Motor neuron (in vitro differentiated cells): ENCODE measurements at places on chromosomes 2 and 18.

DNA sequence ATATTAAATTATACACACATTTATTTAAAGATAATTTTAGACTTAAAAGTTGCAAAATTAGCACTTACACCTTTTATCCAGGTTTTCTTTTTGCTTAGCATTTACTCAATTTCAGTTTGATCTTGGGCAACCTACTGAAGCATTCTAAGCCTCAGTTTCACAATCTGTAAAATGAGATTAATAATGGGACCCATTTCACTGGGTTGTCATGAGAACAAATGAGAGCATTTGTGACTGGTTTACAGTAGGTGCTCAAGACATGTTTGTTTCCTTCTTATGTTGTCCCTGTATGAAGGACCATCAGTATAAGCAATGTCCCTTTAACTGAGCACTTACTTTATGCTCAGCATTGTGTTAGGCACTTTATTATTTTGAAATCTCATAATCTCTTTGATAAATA, 4.8 kb upstream of the FBLN7 start:
- no peak for ATAC-seq

GRCh38 chr2:9212010-9212635, 5.5 kb downstream of the ASAP2 start:
- no peak for ATAC-seq

DNA sequence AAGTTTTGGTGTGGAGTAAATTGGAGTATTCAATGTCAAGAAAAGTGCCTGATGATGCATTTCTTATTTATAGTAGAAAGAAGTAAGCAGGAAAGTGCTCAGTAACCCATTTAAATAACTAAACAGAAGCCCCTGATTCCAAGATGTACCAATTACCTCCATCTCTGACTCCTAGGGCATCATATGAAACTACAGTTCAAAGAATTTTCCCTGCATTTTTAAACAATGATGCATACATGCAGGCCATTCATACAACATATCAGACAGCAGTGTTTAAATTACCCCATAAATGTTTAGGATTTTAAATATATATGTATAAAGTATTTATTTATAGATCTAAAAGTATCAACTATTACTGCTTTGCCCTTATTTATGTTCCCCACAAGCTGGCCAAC, 36.2 kb downstream of the FTCDNL1 start:
- ATAC-seq: no peak

- no peak for ATAC-seq
Observed at GRCh38 chr2:207819839-207820784, 50.4 kb upstream of the FZD5 start.

- peak; percentile 66 for ATAC-seq
Observed at GRCh38 chr2:234427081-234428061, 69.5 kb downstream of the ARL4C start.

DNA sequence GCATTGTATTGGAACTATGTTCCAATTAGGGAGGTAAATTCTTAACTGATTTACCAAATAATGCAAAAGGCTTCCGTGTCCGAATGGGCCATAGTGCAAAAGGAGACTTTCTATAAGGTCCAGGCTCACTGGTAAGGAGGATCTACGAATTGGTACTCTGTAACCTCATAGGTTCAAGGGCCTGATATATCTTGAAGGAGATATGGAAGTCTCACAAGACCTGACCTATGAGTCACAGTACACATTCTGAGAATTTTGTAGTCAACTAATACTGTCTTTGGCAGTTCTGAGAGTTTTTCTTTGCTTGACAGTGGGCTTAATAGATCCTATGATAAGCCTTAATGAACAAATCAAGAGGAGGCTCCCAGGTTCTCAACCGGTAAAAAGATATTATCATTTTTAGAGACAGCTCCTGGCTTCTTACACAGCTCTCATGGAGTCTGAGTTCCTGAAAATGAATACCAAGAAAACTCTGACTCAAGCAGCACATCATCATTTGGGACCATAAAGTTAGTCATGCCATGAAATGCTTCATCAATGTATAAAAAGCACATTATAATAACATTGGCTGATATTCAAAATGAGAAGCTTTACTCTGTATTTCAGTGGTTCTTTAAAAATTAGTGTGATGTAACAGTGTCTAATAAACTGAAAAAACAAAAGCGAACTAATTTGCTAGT, 1275.2 kb upstream of the CRIM1 start:
- no peak for ATAC-seq

- peak; percentile 32 for ATAC-seq
Observed at GRCh38 chr2:10042301-10043161, 819 bp upstream of the KLF11 start.

- ATAC-seq: no peak
Observed at GRCh38 chr2:8544171-8544785, 137.6 kb upstream of the ID2 start.

DNA sequence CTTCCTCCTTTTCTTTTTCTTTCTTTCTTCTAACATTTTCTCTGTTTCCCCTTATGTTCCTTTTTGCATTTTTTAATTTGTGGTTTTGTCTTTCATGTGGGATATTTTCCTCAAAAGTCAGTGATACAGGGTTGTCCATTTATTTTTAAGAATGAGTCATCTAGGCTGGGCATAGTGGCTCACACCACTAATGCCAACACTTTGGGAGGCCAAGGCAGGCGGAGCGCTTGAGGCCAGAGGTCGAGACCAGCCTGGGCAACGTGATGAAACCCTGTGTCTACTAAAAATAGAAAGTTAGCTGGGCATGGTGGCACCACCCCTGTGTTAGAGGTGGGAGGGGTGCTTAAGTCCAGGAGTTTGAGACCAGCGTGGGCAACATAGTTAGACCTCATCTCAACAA, 35.8 kb downstream of the KATNAL2 start:
- ATAC-seq: no peak

GRCh38 chr2:12114816-12115215, 368.4 kb downstream of the LPIN1 start:
- ATAC-seq: peak; percentile 89

GRCh38 chr2:189411860-189412259, 29.4 kb upstream of the WDR75 start:
- no peak for ATAC-seq

DNA sequence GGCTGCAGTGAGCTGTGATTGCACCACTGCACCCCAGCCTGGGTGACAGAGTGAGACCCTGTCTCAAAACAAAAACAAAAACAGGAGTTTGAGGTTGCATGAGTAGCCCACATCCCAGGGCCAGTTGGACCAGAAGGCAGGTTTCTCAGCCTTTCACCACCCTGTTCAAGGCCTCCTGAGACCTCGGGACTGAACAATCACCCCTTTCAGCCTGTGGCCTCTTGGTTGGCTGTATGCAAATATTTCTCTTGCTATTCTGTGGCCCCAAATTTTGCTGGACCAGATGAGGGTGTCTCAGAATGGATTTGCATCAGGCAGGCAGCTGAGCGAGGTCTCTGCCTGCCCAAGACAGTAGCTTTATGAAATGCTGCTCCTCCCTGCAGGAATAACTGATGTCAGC, 56.9 kb downstream of the DPYSL5 start:
- no peak for ATAC-seq

DNA sequence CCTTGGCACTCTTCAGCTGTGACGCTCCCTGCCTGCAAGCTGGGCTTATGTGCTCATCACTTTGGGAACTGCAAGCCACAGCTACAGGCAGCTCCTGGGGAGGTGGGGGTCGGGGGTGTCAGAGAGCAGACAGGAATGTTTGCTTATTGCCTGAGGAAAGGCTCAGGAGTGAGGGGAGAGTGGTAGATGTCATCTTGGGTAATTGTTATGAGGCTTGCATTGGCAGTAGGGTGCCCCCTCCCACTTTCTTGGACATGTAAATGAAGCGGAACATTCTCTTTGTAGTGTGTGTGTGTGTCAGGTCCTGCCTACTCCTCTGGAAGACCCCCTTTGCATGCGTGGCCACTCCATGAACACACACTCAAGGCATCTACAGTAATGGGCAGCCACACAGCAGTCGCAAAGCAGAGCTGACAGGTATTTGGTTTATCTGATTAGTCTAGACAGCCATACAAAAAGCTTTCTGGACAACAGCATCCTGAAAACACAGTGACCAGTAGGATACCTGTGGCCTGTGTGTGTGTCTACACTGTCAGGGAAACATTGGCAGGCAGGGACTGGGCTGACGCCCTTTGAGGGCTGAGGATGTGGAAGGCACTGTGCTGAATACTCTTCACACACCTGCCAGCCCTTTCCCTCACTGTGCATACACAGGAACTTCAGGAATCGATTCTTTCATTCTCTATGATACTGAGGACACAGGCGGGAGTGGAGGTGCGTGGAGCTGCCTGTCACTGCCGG, 17.1 kb upstream of the MC2R start:
- ATAC-seq: no peak

DNA sequence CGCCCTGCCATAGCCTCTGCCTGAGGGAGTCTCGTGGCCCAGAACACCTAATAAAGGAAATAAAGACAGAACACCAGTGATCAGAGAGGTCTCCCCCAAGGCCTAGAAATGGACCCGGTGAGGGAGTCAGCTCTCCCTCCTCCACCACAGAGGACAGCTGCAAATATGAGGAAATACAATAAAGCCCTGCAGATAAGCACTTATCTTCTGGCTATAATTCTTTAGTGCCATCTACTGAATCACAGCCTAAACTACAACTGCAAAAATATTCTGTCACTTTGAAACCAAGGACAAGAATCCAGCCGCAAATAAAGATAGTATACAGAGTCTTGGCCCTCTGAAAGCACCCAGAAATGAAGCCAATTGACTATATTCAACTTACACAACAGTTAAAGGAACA, 42.4 kb upstream of the TACR1 start:
- no peak for ATAC-seq

DNA sequence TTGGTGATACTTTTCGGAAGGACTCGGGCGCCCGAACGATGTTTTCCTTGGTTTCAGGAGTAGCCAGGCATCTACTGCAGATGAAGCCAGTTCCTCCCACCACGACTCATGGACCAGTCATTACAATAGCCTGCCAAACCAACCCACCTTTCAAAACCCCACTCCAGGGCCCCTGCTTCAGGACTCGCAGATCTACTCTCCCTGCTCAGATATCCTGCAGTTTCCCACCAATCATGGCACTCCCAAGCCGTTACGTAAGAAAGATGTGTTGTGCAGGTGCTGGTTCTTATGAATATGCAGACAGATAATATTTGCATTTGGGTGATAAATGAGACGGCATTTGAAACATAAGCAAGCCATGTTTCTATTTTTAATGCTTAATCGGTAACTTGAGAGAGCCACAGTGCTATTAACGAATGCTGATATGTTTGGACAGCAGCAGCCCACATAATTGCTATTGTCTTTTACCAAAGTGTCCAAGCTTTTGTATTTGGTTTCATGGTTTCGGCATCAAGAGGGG, 3.5 kb upstream of the CYS1 start:
- ATAC-seq: peak; percentile 65

- no peak for ATAC-seq
Observed at GRCh38 chr2:32874931-32875330, 71.8 kb upstream of the LTBP1 start.

DNA sequence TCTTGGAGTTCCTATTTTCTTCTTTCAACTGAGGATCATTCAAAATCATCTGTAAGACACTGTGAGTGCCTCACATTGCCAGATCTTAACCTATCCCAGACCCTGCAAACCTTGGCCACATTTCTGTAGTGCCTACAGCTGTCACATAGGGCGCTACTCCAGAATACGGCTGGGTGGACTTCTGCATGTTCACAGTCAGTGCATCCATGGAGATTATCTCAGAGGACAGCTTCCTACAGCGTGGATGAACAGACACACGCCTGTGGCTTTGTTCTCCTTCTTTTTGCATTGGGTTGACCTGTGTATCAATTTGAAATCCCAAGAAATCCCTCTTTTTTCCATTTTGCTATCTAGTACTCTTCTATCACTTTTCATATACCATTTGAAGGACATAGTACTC, 1.9 kb upstream of the KLHL29 start:
- ATAC-seq: no peak
